ENCODE measurements at places on chromosomes 5 and 9.

GRCh38 chr9:135088979-135089847, 1.7 kb downstream of the OLFM1 start:
- DNase-seq, result no peak

- no peak for DNase-seq
These were observed 125.2 kb upstream of the SMIM23 start for GRCh38 chr5:171660434-171660833.

- peak; percentile 68 for DNase-seq
These were observed 651.3 kb upstream of the MEF2C start for GRCh38 chr5:89534331-89534730.

DNA sequence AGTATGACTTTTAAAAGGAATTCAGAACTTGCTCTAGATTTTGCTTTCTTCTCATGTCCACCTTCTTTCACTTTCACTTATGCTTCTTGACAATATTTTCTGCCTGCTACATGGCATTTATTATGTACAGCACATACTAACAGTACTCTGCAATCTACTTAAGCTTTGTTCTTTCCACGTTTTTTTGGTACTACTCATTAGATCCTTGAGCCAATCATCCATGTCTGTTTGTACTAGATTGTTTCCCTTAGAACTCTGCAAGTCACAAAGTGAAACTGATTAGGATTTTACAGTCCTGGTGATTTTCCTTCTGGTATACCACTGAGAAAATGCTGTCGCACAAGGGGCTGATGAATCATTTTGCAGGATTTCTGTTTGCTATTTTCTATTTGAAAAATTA, 78.3 kb downstream of the PARP8 start:
- DNase-seq, result peak; percentile 38

DNA sequence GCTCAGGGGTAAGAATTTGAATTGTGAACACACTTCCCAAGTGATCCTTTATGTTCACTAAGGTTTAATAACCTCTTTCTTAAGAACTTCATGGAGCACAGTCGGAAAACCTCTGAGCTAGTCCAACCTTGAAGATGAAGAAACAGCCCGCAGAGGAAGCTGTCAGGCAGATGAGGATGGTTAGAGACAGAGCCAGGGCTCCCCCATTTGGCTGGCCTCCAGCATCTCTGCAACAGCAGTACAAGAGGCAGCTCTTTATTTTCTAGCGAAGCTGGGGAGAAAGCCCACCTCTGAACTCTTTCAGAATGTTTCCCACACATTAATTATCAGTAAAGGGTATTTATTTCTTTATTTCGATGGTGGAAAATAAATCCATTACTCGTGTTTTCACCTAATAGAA, 350.8 kb downstream of the DMRT2 start:
- DNase-seq, result no peak

DNA sequence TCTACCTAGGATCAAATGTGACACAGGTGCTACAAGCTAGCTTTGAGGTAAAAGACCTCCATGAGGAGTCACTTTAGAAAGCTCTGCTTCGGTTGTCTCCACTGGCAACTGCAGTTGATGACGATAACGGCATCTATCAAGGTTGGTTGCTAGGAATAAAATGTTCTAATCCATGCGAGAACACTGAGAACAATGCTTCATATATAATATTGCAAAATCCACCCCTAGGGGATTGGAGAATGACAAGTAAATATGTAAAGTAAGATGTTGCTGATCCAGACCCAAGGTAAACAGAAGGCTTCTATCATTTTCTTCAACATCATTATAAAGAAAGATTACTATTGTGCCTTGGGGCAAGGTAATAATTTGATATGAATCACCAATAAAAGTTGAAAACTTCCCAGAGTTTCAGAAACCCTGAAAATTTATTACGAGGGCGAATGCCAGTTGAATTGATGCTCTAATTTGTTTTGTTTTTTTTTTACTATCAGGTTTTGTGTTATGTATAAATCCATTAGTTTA, 1003.4 kb downstream of the CDH18 start:
- DNase-seq, result no peak

- DNase-seq, result no peak
These were observed 18.7 kb downstream of the HK3 start for GRCh38 chr5:176880366-176881020.

- peak; percentile 60 for DNase-seq
These were observed 2.8 kb upstream of the PLK2 start for GRCh38 chr5:58462623-58463230.

- no peak for DNase-seq
These were observed 5.7 kb upstream of the SMU1 start for GRCh38 chr9:33082128-33082527.

GRCh38 chr5:125336401-125336800, 590.0 kb upstream of the ZNF608 start:
- DNase-seq, result no peak

DNA sequence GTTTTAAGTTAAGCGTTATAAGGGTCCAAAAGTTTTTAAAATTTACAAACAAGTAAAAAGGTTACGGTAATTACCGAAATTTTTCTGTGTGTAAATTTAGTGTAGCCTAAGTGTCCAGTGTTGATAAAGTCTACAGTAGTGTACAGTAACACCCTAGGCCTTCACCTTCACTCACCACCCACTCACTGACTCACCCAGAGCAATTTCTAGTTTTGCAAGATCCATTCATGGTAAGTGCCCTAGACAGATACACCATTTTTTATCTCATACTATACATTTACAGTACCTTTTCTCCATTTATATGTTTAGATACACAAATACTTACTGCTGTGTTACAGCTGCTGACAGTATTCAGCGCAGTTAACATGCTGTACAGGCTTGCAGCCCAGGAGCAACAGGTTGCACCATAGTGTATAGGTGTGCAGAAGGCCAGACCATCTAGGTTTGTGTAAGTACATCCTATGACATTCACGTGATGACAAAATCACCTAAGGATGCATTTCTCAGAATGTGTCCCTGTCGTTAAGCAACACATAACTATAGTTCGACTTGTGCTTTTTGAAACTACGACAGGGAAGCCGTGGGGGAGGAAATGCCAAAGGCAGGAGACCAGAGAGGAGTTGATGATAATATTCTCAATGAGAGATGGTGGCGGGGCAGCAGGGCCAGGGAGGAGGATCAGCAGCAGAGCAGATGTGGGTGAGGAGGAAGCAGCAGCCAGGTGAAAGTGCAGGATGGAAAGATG, 48.6 kb downstream of the PSMB7 start:
- DNase-seq, result peak; percentile 44

- DNase-seq, result no peak
These were observed 3.7 kb upstream of the ROR2 start for GRCh38 chr9:91953718-91954117.

DNA sequence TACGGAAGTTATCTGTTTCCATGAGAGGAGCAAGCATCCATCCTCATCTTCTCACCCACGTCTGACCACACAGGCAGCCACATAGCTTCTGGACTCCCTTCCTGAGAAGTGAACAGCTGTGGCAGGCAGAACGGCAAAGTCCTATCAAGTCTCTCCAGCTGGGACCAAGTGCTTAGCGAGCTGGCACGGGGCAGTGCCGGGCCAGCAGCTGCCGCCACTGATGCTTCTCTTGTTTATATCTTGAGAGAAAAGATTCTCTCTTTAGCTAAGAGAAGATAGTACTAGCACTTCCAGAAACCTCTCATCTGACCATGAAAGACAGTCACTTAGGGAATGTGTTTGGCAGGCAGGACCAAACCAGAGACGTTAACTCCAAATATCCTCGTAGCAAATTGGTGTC, 37.2 kb downstream of the PLAC8L1 start:
- DNase-seq, result no peak
